Stimulated activated CD4-positive, alpha-beta T cell treated with anti-CD3 and anti-CD28 coated beads, Interleukin-2, amount 100 ng/mL, for 24 hours (primary cell): ENCODE measurements at places on chromosomes 2 and 18.
A peak's percentile ranks its signal among the peaks of the same experiment; 100 is the strongest.

DNA sequence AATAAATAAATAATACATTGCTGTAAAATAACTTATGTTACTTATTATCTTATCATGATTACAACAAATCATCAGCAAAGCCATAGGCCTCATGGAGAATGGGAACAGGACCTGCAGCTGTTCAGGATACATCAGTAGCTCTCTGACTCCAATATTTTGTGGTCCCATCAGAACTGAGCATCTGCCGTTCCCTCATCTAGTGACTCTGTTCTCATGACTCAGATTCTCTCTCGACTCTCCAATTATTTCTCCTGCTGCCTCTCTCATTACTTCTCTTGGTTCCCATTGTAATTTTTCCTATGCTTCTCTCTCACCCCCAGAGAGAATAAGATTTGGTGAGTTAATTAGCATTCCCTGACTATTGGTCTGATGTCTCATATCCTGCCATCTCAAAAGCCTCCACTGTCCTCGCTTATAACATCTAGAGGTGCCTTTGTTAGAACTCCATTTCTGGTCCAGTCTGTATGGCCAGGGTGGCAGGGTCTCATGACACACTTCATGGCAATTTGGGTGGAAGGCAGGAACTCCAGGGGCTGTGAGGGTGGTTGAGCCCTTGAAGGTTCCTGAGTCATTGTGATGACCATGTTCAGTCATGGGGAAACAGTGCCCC is 78.0 kb upstream of the TANC1 start:
- DNase-seq, result no peak

DNA sequence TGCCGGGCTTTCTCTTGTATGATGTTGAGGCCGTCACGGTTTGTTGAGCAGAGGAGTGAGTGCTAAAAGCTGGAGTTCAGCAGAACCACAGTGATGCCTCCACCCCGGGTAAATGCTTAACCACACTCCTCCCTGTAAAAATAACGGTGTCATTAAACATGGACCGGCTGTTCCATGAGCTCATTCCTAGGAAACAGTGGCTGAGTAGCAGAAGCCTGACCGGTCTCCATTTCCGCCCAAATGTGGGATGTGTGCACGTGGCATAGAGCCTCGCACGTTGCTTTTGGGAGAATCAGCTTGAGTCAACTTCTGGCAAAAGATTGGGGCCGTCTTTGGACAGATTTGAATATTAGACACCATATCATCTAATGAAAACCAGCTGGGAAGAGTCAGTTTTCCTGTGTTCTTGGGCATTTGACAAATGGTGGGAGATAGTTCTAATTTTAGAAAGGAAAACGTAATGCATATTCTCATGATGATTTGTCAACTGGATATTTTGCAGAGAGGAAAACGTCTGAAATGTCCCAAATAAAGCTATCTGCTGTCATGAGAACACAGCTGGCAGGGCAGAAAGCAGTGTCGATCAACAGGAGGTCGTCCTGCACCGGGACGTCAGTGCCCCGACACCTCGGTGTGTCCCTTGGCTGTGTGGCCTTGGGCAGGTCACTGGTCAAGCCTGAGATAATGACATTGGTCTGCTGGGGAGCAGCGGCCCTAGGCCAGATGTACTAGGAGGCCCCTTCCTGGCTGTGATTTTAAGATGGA is 42.4 kb downstream of the LRRFIP1 start:
- DNase-seq, result no peak

GRCh38 chr2:10923008-10923375 is 11.3 kb downstream of the KCNF1 start:
- no peak for DNase-seq

DNA sequence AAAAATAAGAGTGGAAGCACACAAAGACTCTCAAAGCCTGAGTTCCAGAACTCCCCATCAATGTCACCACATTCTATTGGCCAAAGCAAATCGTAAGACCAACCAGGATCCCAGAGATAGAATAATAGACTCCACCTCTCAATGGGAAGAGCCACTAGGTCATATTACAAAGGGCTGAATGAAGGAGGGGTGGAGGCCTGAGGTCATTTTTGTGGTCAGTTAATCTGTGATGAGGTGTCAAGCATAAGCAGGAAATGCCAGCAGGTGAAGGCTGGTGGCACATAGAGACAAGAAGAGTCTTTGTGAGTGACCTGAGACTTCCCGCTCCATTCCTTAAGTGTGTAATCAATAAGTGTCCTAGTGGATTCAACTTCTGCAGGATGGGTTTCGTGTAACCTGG is 144.3 kb downstream of the TFCP2L1 start:
- no peak for DNase-seq

DNA sequence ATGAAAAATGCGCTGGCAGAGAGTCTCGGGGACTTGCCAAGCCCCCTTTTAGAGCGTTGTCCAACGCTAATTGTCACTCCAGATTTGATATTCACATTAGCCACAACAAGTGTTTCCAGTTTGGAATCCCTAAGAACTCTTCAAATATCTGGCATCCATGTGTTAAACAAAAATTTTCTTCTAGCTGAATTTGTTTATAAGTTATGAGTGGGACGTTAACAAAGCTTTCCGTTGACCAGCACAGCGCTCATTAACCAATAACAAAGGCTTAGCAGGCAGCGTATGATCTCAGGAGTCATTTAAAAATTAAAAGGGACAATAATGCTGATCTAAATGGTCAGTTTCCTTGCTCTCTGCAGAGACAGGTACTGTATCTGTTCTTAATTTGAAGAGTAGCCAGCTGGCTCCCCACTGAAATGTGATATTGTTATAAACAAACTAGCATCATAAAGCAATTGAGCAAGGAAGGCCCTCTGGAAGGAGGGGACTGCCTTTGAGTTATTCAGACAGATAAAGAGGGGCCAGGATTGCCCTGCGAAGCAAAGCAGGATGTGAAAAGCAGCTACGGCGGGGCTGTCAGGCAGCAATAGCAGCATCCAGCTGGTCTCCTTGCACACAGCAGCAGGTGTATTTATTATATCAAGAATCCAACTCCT is 337.2 kb upstream of the SALL3 start:
- no peak for DNase-seq

- no peak for DNase-seq
These were observed 36.5 kb upstream of the HPCAL1 start for GRCh38 chr2:10266133-10266620.

GRCh38 chr2:10471046-10471571 is 23.0 kb upstream of the ODC1 start:
- DNase-seq, result no peak

- peak; percentile 11 for DNase-seq
These were observed 124.5 kb downstream of the SMAD7 start for GRCh38 chr18:48826271-48826670.

- no peak for DNase-seq
These were observed 2184.6 kb upstream of the PIK3C3 start for GRCh38 chr18:39770399-39770798.

DNA sequence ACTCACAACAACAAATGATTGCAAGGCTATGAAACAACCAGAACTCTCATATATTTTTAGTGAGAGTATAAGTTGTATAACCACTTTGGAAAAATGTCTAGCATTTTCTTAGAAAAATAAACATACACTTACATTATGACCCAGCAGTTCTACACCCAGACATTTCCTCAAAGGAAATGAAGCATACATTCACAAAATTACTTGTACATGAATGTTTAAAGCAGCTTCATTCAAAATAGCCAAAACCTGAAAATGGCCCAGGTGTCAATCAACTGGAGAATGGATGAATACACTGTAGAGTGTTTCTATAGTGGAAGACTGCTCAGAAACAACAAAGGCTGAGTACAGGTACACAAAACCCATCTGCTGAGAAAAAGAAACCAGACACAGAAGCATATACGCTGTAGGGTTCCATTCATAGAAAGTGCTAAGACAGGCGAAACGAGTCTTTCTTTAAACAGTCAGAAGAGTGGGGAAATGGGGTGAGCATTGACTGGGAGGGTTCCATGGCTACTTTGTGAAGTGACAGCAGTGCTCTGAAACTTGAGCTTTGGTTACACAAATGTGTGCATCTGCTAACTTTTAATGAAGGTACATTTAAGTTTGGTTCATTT is 799.0 kb downstream of the DCDC2C start:
- no peak for DNase-seq

GRCh38 chr18:65990944-65991708 is 240.3 kb downstream of the CDH7 start:
- DNase-seq, result no peak

DNA sequence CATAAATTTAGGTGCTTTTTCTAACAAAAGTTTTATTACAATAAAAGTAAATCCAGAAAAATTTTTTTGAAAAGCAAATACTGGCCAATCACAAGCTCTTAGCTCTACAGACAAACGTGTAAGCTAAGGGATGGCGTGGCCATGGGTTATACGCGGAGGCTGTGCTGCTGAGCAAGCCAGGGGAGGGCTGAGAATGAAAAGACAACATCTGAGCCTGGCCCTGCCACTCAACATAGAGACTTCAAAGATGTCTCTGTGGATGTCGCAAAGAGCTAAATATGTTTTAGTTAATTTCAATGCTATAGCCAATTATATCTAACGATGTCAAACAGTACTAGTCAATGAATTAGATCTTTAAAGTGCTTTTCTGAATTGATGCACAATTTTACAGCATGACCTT is 33.3 kb upstream of the NT5DC4 start:
- no peak for DNase-seq

GRCh38 chr2:217800433-217801114 is 202.2 kb downstream of the TNS1 start:
- DNase-seq, result no peak

DNA sequence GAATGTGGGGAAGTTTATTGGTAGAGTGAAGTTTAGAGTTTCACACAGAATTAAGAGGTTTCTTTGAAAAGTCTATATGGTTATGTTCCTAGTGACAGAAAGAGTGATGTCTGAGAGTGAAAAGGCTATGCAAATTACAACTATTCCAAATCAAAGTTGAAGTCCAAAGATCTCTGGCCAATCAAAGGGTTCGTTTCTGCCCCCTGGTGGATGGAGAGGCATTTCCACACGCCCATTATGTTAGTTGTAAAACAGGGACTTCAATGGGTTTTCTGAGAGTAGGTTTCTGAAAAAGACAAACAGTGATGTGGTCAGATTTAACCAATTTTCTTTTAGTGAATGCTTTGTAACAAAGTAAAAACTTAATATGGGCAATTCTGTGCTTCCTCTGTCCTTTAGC is 441.5 kb upstream of the POU3F3 start:
- peak; percentile 40 for DNase-seq
